Neural crest cell (in vitro differentiated cells): ENCODE measurements at places on chromosomes 3 and 15.

- no peak for DNase-seq
These were observed 1.3 kb downstream of the SLC27A2 start for GRCh38 chr15:50183112-50183794.

DNA sequence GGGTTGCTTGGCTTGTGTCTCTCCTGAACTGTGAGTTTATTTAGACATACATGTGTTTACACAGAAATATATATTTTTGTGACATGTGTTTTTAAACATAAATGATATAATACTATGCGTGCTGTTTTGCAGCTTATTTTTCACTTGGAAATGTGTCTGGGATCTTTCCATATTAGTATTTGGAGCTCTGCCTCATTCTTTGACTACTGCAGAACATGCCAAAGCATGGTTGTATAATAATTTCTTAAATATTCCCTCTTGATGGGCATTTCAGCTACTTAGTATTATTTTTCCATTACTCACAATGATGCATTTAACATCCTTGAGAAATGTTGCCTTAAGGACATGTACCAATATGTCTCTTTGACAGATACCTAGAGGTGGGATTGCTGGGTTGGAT is 19.5 kb downstream of the ANAPC13 start:
- no peak for DNase-seq

DNA sequence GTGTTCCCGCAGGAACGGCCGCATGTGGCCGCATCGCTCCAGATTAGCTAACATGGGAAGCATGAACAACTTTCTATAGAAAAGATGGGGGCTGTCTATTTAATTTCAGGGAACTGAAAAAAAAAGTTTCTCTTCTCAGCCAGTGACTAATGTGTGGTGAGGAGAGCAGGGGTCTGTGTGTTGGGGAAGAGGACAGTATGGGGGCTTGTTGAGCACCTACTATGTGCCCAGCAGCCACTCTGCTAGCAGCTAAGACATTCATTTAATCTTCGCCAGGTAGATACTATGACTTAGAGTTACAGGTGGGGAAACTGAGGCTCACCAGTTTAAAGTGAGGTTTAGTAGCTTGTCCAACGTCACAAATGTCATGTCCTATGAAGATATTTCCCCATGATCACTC is 56.6 kb downstream of the MGLL start:
- DNase-seq: no peak

DNA sequence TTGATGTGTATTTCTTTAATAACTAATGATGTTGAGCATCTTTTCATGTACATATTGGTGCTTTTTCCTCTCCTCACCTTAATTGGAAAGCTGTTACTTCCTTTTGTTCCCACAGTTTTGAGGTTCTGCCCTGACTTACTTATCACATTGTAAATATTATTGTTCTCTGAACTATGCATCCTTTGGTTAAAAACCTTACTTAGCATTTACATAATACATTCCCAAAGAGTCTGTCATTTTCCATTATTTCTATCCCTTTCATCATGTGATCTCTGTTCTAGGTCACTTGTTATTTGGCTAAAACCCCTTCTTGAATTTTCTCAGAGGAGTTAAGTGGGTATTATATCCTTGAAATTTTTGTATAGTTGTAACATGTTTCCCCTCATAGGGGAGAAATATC is 33.0 kb downstream of the SLC12A6 start:
- no peak for DNase-seq

- DNase-seq: no peak
These were observed 98.8 kb downstream of the EEFSEC start for GRCh38 chr3:128252083-128252482.

- DNase-seq: no peak
These were observed 69.4 kb downstream of the EPHB3 start for GRCh38 chr3:184630861-184631471.

DNA sequence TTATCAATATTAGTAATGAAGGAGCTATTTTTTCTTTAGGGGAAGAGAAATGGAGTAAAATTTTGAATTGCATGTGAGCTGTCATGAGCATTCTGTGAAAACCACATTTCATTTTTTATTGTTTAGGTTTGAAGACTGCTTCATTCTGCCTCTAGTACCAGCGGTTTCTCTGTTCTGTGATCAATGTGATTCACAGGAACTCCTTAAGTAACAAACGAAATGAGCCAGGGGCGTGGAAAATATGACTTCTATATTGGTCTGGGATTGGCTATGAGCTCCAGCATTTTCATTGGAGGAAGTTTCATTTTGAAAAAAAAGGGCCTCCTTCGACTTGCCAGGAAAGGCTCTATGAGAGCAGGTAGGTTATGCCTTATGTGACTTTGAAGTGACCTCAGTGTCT is 13.0 kb downstream of the NIPA2 start:
- no peak for DNase-seq

- DNase-seq: no peak
These were observed 564 bp upstream of the PIGZ start for GRCh38 chr3:196969134-196969659.

DNA sequence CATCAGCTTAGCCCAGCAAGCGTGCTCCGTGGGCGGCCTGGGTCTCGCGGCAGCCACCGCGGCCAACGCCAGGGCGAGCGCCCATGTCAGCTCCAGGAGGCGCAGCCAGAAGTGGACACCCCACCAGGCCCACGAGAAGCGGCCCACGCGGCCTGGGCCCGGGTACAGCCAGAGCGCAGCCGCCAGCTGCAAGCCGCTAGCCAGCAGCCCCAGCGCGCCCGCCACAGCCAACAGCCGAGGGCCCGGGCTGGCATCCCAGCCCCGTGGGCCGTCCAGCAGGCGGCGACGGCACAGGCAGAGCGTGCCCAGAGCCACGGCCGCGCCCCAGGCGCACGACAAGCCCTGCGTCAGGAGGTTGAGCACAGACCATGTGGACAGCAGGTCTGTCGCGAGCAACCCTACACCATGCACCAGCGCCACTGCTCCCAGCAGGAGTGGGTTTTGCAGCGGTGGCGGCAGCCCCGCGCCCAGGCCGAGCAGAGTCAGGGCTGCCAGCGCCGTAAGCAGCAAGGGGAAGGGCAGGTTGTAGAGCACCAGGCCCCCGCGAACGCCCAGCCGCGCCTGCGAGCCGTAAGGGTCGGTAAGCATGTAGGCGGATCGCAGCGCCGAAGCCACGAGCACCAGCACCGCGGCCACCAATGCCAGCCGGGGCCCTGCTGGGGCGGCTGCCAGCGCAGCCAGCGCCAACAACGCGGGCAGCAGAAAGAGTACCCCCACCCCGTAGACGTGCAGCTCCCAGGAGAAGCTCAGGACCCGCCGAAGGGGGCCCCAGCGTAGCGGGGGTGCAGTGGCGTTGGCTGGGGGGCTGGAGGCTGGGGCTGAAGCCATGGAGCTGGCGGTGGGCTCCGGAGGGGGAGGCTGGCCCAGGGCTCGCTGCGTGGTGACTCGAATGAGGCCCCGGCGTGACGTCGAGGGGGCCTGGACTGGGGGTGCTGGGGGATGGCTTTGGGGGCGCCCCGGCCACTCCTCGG is 4.9 kb downstream of the PRRT3 start:
- DNase-seq: peak; percentile 55

DNA sequence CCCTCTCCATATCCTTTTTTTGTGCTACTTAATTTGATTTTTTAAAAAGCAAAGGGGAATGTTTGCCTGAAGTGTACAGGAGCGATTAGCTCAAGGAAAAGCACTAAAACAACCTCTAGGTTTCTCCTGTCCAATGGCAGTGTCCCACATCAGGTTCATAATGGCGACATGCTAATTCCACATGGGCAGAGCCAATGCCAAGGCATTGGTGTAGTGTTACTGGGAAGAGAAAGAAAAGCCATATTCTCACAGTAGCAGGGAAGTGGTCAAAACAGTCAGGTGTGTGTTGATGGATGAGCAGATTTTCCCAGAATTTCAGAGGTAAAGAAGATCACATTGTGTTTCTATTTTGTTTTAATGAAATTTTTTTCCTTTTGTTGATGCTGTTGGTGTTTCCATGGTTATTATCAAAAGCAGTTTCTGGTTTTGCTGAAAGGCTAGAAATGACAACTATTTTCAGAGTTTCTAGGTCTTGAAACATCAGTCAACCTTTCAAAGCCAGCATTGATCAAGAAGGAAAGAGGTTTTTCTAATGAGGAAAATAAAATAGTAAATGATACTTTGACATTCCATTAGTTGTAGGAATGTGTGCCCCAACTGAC is 65.2 kb downstream of the FNDC3B start:
- DNase-seq: no peak

- DNase-seq: no peak
These were observed 94.0 kb upstream of the LRRN1 start for GRCh38 chr3:3705090-3705775.

GRCh38 chr3:134594331-134594741 is 56.5 kb downstream of the KY start:
- no peak for DNase-seq

- no peak for DNase-seq
These were observed 1005.2 kb upstream of the CADM2 start for GRCh38 chr3:83953417-83954089.

DNA sequence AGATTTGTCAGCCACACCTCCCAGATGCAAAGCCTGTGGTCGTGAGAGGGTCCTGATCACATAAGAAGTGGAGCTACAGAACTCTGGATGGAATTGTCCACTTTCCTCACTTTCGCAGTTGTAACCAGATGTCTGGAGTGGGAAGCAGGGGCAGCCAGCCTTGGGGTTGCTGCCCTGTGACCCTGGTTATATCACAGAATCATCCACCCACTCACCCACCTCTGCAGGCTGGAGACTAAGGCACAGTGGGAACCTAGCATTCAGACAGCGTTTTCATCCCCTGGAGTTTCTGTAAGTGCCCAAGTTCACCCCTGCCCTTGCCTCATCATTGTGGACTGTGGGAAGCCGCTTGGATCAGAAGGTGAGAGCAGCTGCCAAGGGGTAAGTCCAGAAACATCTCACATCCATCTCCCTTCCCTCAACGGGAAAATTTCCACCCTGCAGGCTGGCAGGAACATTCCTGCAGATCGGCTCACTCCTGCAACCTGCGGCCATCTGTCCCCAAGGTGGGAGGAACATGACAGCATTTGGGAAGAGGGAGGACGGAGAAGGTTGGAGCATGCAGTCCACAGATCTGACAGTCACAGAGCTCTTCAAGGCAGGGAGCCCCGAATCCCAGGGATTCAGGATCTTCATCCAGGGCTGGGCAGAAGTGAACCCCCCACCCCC is 2.9 kb upstream of the IQSEC1 start:
- no peak for DNase-seq
